ENCODE measurements at places on chromosomes 3 and 15. TPM values are rescaled to one million over a fixed set of nuclear protein-coding genes. Genes with fewer than 3 reads are reported as not detected.

DNA sequence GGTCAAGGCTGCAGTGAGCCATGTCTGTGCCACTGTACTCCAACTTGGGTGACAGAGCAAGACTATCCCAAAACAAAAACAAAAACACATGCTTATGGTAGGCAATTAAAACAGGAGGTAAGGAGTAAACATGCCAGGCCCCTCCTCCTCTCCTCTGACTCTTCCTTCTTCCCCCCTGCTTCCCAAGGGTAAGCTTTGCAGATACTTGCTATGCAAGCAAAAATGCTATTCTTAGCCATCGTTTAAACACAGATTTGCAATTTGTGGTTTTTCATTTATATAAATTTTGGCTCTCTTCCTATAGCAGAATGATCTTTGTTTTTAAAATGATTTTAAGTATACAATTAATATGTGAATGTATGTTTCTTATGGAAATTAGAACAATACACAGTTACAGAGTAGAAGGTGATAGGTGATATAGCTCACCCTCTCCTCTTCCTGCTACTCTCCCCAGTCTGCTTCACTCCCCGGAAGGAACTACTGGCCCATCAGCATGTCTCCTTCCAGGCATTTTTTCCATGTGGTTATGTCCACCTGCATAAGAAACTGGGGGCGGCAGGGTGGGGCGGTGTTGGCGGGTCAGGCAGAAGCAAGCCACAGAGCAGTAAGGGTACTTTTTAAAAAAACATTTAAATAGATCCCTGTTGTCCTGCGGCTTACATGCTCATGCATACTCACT lies 42.1 kb downstream of the IGF1R start:
- H3K4me1 ChIP-seq: peaks cover 5% of the 10 kb centered on the region
- H3K27me3 ChIP-seq: no peaks in the 10 kb centered on the region
- DNase-seq: no peak
- H3K4me3 ChIP-seq: no peak overlapping the region
- H3K36me3 ChIP-seq: peaks cover 2% of the 10 kb centered on the region

- DNase-seq: no peak
- no peak overlapping the region for H3K4me3 ChIP-seq
- H3K36me3 ChIP-seq: peaks cover 28% of the 10 kb centered on the region
- no peaks in the 10 kb centered on the region for H3K4me1 ChIP-seq
Observed at GRCh38 chr15:99696096-99696495, 37.1 kb downstream of the LYSMD4 start.

DNA sequence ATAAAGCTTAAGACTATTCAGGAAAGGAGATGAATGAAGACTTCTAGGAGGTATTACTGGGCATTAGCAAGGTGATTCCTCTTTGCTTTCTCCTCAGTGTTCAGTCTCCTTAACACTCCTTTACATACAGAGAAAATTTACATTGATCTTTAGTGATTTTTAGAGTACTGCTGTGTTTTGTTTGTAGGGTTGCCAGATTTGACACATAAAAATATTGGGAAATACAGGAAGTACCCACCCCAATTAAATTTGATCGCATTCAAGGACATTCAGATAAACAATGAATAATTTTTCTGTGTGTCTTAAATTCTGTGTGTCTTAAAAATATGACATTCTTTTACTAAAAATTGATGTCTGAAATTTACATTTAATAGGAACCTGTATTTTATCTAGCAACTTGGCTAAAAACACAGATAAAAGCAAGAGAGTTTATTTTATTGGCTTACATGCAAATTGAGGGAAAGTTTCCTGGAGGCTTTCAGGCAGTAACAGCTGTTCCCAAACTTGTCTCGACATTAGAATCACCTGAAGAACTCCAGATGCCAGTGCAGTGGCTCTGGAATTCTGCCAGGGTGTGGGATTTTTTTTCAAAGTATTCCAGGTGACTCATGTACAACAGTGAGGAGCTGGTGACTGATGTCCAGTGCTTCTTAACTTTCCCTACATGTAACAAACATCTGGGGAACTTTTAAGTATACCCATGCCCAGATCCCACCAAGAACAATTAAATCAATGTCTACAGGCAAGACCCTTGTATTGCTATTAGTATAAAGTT lies 23.4 kb upstream of the PLOD2 start:
- H3K27ac ChIP-seq: no peak overlapping the region
- H3K4me3 ChIP-seq: no peak overlapping the region
- H3K4me1 ChIP-seq: no peaks in the 10 kb centered on the region

DNA sequence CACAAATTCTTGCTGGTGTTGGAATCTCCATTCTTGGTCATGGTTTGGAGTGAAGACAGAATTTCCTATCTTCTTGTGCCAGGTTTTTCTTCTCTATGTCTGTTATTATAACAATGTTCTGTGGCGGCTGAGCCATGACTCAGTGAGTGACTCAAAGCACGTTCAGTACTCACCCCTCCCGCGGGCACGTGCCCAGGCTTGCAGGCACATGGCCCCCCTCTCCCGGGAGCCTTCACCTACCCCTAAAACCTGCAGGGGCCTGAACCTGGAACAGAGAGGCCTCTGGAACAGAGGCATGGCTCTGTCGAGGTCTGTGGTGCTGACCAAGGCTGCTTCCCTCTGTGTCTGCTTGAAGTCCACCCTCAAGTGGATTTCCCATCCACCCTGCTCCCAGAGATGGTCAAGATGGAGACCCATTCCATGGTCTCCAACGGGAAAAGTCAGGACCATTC lies 27.6 kb downstream of the PLXNB1 start:
- H3K4me1 ChIP-seq: peaks cover 1% of the 10 kb centered on the region
- no peak overlapping the region for H3K4me3 ChIP-seq
- H3K36me3 ChIP-seq: no peaks in the 10 kb centered on the region

DNA sequence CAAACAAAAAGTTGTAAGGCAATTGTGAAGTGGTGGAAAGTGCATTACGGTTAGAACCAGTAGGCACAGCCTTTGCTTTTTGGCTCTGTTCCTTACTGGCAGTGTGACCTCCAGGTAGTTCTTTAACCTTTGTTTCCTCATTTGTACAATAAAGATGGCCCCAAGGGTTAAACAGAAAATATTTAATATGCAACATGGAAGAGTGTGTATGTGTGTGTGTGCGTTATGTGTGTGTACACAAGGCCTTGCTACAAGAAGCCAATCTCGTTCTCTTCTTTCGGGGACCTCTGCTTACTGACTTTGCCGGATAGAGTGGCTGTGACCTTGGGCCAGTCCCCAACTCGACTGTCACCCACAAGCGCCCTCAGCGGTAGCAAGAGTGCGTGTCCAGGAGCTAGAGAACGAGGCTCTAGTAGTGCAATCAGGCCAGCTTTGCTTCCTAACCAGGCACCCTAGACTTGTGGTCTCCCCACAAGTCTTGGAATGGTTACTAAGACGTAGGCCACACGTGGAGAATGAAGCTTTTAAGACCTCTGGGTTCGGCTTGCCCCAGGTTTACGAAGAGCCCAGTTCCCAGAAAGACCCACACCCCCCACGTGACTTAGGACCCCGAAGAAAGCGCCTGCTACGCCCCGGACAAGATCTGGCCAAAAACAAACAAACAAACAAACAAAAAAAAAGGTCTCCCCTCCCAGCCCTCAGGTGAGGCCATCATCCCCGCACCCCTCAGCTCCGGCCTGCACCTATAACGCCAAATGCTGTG lies 593 bp downstream of the CIAO2A start:
- DNase-seq: no peak
- peaks cover 13% of the 10 kb centered on the region for H3K36me3 ChIP-seq
- H3K4me1 ChIP-seq: peaks cover 42% of the 10 kb centered on the region
- peak overlapping the region; percentile 99 for H3K27ac ChIP-seq
- H3K4me3 ChIP-seq: peak overlapping the region; percentile 90

The CPEB1 gene
- total RNA-seq: 0.74 TPM

The CRABP1 gene
- not detected for total RNA-seq

The SLC12A8 gene
- total RNA-seq: 0.47 TPM

The CCDC54 gene
- total RNA-seq: not detected

DNA sequence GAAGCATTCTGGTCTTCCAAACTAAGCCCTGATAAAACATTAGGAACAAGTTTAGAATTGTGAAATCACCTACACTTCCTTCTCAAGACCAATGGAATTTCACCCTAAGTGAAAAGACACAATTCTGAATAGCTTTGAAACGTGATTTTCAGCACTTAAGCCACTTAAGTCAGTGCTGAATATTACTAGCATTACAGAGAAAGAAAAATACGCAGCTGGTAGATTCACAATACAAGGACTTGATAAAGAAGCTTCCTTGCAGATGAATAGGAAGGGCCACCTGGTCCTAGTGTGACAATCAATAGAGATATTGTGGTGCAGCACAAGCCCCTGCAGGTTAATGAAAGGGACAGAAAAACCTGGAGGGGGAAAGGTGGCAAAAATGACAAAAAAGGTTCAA lies 353.1 kb upstream of the ALCAM start:
- no peaks in the 10 kb centered on the region for H3K36me3 ChIP-seq
- no peak for DNase-seq
- H3K27me3 ChIP-seq: no peaks in the 10 kb centered on the region

DNA sequence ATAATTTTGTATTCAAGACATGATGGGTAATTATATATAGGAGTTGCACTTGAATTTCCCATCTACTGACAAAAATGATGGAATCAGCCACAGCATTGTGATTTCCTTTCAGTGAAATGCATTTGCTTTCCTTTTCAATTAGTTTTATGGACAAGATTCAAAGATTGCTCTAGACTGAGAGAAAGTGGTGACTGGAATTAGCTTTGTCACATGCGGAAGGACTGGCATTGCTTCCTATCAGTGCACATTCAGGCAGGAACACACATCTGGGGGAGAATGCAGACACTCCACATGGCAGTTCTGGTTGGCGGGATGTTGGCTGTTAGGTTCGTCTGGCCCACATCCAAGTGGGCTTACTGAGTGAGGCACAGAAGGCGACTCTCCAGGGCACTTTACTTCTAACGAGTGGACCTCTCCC lies 399.3 kb upstream of the RGMA start:
- H3K27ac ChIP-seq: no peak overlapping the region
- no peak overlapping the region for H3K4me3 ChIP-seq
- H3K4me1 ChIP-seq: no peaks in the 10 kb centered on the region
- no peak for DNase-seq

The SERPINI2 gene
- not detected for total RNA-seq

GRCh38 chr15:40430271-40430805 lies 10.4 kb upstream of the BAHD1 start:
- H3K4me3 ChIP-seq: no peak overlapping the region
- peaks cover 8% of the 10 kb centered on the region for H3K27me3 ChIP-seq
- DNase-seq: no peak

DNA sequence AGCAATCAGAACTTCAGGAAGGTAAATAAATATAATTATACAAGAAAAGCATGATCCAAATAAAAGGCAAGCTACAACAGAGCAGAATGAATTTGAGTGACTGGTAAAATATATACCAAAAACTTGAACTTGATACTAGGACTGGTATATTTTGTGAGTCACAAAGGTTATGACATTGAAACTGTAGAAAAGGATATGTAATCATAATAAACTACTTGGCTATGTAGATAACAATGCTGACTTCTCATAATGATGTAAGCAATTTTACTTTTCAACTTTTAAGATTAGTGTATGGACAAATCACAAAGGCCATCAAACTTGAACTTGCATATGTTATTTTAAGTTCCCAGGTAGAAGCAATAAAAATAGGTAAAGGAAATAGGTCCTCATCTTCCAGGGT lies 384.5 kb upstream of the NECTIN3 start:
- H3K36me3 ChIP-seq: no peaks in the 10 kb centered on the region
- peaks cover 2% of the 10 kb centered on the region for H3K4me1 ChIP-seq
- H3K27ac ChIP-seq: no peak overlapping the region
- H3K27me3 ChIP-seq: no peaks in the 10 kb centered on the region

GRCh38 chr3:14131134-14131533 lies 6.3 kb downstream of the TMEM43 start:
- H3K36me3 ChIP-seq: peaks cover 24% of the 10 kb centered on the region
- no peak for DNase-seq
- H3K4me1 ChIP-seq: peaks cover 19% of the 10 kb centered on the region
- no peaks in the 10 kb centered on the region for H3K27me3 ChIP-seq

GRCh38 chr3:74107451-74107850 lies 482.7 kb upstream of the PDZRN3 start:
- no peaks in the 10 kb centered on the region for H3K4me1 ChIP-seq
- no peak overlapping the region for H3K27ac ChIP-seq
- no peak overlapping the region for H3K4me3 ChIP-seq
- H3K36me3 ChIP-seq: no peaks in the 10 kb centered on the region
- no peaks in the 10 kb centered on the region for H3K27me3 ChIP-seq

The HHATL gene
- not detected for total RNA-seq

- no peak overlapping the region for H3K27ac ChIP-seq
- H3K36me3 ChIP-seq: no peaks in the 10 kb centered on the region
- no peak overlapping the region for H3K4me3 ChIP-seq
- no peak for DNase-seq
- no peaks in the 10 kb centered on the region for H3K27me3 ChIP-seq
Observed at GRCh38 chr3:159266779-159267178, 464.9 kb downstream of the MFSD1 start.

The GATM gene
- total RNA-seq: 2.9 TPM

DNA sequence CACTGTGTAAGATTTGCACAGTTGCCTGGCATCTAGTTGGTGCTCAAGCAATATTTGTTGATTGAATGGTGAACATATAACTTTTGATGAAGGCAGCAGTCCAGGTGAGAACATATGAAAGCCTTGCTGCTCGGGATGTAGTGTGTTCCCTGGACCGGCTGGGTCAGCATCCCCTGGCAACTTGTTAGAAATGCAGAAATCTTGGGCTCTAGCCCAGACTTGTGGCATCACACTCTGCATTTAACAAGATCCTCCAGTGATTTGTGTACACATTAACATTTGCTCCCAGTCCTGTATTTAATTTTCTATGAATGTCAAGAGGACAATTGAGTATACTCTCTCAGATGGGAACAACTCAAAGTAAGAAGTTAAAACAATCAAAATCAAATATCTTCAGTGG lies 69.0 kb upstream of the SAMMSON start:
- DNase-seq: no peak
- H3K4me1 ChIP-seq: no peaks in the 10 kb centered on the region
- H3K27ac ChIP-seq: no peak overlapping the region

GRCh38 chr3:49793486-49794085 lies 6.1 kb downstream of the CDHR4 start:
- peaks cover 4% of the 10 kb centered on the region for H3K4me1 ChIP-seq
- H3K4me3 ChIP-seq: no peak overlapping the region
- no peaks in the 10 kb centered on the region for H3K36me3 ChIP-seq
- peak; percentile 22 for DNase-seq
- H3K27ac ChIP-seq: no peak overlapping the region
- H3K27me3 ChIP-seq: peaks cover 8% of the 10 kb centered on the region

DNA sequence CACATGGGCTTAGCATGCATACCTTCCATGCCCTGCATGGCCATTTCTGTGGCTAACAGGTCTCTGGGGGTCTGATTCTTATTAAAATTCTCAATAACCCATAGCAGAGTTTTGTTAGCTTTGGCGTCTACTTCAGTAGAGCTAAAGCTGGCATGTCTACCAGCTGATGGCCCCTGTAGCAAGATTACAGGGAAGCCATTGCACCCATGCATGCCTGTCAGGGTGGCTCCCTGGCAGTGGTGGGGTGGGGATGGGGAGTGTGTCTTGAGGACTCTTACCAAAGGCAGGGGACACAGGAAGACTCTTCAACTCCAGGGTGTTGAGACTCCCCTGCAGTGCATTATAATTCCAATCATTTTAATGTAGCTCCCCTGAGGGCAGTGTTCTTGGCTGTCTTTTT lies 4.7 kb downstream of the KY start:
- peaks cover 23% of the 10 kb centered on the region for H3K27me3 ChIP-seq
- H3K4me1 ChIP-seq: peaks cover under 1% of the 10 kb centered on the region
- no peak overlapping the region for H3K27ac ChIP-seq
- no peak for DNase-seq

The IL17RB gene
- total RNA-seq: 0.42 TPM

- no peak overlapping the region for H3K27ac ChIP-seq
- peaks cover 22% of the 10 kb centered on the region for H3K4me1 ChIP-seq
- H3K36me3 ChIP-seq: no peaks in the 10 kb centered on the region
- no peak for DNase-seq
- H3K4me3 ChIP-seq: no peak overlapping the region
Observed at GRCh38 chr3:127758013-127758412, 64.3 kb downstream of the MGLL start.

Data from activated naive CD8-positive, alpha-beta T cell treated with anti-CD3 and anti-CD28 coated beads, Interleukin-2, amount 10 ng/mL, durations not matched to agents 7 days and 5 days (primary cell).